Stimulated activated CD8-positive, alpha-beta memory T cell treated with anti-CD3 and anti-CD28 coated beads, Interleukin-12 subunit alpha, Interleukin-12 subunit beta, amount 100 ng/mL, for 1 hour (primary cell): ENCODE measurements at places on chromosomes 7 and 10.

DNA sequence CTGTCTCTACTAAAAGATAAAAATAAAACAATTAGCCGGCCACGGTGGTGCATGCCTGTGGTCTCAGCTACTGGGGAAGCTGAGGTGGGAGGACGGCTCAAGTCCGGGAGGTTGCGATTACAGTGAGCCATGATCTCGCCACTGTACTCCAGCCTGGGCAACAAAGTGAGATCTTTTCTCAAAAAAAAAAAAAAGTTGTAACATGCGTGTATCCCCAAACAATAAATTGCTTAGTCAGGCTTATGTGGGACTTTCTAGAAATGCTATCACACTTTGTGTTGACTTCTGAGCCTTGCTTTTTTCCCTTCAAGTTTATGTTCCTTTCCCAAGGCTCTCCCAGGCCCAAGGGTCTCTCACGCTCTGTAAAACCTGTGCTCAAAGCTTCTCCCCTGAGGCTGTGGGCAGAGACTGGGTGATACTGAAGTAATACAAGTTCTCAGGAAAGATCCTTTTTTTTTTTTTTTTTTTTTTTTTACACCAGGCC lies 88.0 kb upstream of the TNS3 start:
- no peak for DNase-seq

GRCh38 chr10:49645871-49646870 lies 32.3 kb downstream of the CHAT start:
- no peak for DNase-seq

DNA sequence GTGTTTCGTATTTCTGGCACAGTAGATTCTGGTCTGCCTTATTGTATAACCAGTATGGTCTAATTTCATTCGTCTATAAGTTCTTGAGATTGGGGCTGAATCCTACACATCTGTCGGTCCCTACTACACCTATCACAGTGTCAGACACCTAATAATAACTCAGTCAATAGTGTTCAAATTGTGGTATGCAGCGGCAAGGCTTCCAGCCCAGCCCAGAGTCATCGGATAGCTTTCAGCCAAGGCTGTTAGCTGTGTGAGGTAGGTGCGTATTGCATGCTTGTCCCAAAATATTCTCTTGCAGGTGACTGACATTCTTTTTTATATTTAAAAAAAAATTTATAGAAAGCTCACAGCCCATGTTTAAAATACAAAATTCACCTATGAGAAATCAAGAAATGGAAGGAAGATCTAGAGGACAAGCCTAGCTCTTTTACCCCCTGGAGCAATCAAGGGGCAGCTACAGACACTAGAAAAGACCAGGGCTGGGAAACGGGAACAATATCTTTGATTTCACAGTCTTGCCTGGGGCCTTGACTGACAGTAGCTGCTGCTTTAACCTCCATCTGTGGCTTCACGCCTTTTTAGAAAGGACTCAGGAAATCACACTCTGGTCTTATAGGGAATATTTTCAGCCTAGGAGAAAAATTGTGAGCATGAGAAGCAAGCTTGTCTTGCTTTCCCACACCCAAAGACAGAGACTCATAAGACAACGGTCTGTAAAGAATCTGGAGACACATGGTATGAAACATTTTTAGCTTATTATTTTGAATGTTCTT lies 9.5 kb upstream of the ASB4 start:
- no peak for DNase-seq

DNA sequence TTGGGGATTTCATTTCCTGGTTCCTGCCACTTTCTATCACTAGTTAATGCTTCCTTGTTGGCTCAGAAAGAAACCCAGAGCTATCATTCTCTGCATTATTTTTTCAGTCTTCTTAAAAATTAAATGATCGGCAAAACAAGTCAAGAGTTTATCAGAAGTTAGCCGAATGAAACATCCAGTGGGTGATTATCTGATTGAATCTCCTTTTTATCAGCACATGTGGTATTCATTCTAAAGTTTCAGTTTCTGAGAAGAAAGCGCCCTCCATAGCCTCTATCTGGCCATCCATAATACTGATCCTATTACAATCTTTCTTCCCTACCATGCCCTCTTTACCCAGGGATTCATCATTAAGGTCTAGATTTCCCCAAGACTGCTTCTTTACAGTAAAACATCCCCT lies 71.8 kb downstream of the OSBPL3 start:
- DNase-seq, result no peak

GRCh38 chr10:49539320-49539885 lies 482 bp upstream of the ERCC6 start:
- DNase-seq, result peak; percentile 1

GRCh38 chr7:34373940-34374339 lies 284.1 kb upstream of the NPSR1 start:
- DNase-seq, result no peak

- no peak for DNase-seq
Observed at GRCh38 chr10:46329690-46330016, 42.9 kb downstream of the ANTXRL start.

GRCh38 chr7:54705436-54705835 lies 53.6 kb downstream of the SEC61G start:
- no peak for DNase-seq

- no peak for DNase-seq
Observed at GRCh38 chr7:28409716-28410627, 2.3 kb upstream of the CREB5 start.

- DNase-seq, result no peak
Observed at GRCh38 chr10:131831561-131831960, 69.2 kb upstream of the PPP2R2D start.

DNA sequence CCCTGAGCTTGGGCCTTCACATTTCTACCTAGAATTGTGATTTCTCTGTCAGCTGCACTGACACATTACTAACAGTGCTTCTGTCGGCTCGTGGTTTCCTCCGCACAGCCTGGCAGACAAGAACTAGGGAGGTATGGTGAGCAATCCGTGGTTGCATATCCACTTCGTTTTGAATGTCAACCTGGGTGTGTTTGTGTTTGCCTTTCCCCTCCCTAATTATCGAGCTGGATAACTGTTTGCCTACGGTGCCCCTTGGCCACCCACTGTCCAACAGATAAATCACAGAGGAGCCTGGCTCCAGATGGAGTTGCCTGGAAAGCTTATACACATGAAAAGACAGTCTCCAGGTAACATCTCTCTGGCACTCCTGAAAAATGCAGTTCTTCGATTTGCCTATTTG lies 228.8 kb downstream of the TRIL start:
- no peak for DNase-seq

DNA sequence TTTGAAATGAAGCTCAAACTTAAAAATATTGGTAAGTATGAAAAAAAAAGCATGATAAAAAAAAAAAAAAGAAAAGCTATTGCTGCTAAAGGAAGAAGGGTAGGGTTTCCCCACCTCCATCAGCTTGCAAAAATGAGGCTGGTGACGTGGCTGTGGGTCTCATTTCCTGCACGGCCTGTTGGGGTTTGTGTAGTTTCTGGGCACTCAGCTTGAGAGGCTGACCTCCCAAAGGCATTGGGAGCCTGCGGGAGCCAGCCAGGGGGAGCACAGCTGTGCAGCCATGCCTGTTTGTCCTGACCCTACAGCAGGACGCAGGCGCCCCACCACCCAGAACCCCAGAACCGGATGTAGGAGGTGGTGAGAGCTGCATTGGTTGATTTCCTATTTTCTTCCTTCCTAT lies 48.8 kb upstream of the CARD11 start:
- DNase-seq, result peak; percentile 41

DNA sequence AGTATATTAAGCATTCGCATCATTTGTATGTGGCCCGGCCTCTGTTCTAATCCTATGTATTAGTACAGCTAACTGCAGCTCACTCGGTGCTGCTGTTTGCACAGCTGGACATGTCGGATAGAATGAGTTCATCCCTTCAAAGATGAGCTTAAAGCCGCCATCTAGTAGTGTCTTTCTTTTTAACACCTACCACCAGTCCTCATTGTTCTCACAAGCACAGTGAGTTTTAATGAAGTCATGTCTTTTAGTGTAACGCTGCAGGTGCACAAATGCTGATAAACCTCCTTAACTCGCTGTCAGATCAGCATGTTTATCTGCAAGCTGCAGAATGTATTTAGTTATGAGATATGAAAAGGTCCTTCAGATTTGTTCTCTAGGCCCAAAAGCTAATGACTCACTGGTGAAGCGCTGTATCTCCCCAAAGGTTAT lies 247.5 kb downstream of the MTERF1 start:
- no peak for DNase-seq

DNA sequence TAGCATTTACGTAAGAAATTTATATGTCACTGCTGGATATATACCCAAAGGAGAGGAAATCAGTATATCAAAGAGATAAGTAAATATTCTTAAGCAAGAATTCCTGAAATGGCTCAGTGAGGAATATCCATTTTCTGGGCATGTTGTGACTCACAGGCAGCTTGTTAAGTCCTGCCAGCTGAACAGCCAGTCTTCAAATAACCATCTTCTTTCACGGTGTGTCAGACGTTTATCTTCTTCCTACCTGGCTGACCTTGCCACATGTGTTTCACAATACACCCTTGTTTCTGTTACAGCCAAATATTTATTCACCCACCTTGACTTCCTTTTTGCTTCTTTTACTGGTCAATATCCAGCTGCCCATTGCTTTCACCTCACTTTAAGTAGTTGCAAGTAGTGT lies 648.1 kb downstream of the ANKRD7 start:
- DNase-seq, result no peak

DNA sequence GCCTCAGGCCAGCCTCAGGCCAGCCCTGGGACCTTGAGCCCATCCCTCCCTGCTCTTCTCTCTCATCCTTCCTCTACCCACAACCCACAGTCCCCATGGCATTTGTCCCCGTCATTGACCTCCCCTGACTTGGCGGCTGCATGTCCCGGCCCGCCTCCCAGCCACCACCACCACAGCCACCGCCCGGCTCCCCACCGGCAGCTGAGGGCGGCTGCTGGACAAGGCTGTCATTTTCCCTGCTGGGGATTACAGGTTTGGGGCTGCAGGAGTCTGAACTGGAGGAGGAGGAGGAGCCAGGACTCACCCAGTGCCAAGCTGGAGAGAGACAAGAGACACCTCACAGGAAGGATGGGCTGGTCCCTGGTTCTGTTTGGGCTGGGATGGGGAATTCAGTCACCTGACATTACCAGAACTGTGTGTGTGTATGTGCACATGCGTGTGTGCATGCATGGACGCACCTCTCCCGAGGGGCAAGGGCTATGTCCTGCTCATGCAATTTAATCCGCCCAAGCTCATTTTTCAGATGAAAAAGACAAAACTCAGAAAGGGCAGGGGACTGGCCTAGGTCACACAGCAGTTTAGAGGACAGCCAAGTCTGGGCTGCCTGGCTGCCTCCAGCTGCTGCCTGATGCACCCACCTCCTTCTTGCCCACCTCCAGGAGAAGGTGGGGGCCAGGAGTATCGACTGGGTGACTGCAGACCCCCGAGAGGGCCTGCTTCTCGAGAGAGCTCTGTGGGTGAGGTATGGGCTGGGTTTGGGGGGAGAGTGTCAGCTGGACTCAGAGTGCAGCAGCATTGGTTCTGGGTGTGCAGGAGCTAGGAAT lies 113.1 kb downstream of the ZMIZ1 start:
- no peak for DNase-seq

GRCh38 chr10:4086131-4086898 lies 301.3 kb upstream of the KLF6 start:
- no peak for DNase-seq

- DNase-seq, result no peak
Observed at GRCh38 chr7:95357623-95358022, 33.3 kb upstream of the PON1 start.

GRCh38 chr10:67808704-67809103 lies 29.3 kb downstream of the DNAJC12 start:
- DNase-seq, result no peak

DNA sequence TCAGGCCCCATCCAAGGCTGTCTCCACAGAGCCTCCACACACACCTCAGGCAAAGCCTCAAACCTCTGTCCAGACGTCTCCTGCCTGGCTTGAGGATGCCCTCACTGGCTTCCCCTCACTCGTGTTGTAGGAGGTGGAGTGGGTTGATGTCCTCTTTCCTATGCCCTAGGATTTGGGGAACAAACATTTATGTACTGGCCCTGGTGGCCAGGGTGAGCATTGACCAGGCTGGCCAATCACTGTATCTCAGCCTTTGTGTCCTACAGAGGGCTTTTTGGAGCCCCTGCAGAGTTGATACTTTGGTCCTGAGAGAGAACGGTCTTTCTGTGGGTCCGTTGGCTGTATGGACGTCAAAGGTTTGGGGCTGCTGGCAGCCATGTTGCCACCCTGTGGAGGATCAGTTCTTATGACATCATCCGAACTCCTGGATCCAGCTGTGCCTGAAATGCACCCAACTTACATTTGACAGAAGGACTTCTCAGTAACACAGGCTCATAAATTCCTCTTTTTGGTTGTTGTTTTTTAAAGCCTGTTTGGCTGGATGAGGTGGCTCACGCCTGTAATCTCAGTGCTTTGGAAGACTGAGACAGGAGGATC lies 2.3 kb upstream of the GRID2IP start:
- DNase-seq, result no peak

GRCh38 chr10:75038335-75038734 lies 73.1 kb upstream of the SAMD8 start:
- no peak for DNase-seq

DNA sequence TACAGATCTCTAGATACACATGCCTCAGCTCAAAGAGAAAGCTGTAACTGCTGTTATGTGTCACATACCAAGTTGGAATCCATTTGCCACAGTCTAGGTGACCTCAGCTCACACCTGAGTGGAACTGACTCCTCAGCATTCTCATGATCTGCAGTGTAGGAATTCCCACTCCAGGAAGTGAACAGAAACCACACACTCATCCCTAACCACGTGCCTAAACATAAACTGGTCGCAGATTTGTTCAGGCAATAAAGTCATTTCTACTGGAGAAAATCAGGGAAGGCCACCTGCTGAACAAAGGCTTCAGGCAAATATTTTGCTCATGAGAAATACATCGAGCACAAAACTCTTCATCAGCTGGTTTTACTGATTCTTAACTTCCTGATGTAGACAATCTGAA lies 23.0 kb upstream of the ZMYND11 start:
- DNase-seq, result no peak

DNA sequence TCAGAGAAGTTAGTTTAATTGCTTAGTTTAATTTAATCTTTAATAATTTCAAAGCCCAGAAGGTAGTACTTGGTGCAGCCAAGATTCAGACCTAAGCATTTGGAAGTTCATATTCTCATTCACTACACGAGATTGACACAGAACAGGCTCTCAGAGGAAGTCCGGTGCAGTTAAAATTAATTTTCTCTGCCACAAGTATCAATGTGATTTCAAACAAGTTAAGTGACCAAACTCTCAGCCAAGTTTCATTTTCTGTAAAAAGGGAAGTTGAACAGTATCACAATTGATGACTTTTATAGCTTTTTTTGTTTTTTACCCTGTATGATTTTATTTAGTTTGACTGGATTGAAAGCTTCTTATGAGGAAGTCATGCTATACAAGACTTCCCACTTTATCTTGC lies 1494.9 kb upstream of the LRRTM3 start:
- no peak for DNase-seq

DNA sequence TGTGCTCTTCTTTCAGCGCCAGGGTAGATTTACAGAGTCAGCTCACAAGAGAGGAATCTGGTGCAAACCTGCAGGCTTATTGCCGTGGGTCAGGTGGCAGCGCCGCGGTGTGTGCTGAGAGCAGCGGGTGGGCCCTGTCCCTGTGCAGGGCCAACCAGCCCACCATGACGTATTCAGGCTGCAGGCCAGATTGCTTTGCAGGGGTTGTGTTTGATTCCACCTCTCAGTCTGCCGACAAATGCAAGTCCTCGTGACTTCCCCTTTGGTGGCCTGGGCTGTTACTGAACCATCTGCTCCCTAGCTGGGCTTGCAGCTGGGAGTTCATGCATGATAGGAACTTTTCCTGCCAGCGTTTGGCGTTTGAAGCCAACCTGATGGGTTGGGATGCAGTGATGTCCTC lies 66.7 kb upstream of the LEP start:
- DNase-seq, result no peak
